Stimulated activated CD4-positive, alpha-beta T cell treated with anti-CD3 and anti-CD28 coated beads, Interleukin-4, amount 100 ng/mL, for 4 hours (primary cell): ENCODE measurements at places on chromosomes 5 and 9.

DNA sequence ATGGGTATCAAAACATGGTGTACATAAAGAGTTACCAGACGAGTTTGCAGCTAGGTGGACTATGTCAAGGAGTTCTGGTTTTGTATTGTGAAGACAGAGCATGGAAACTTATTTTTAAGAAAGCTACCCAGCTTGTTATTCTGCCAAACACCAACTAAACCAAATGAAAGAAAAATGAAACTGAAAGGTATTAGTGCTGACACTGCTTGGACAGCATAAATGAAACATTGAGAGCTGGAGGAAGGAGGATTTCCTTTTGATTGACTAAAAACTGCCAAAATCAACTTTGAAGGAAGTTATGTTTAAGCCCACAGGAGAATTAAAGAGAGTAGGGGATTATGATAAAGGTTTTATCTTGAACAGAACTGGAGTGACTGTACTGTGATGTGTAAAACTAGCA, 766.2 kb downstream of the PTPRD start:
- DNase-seq, result no peak

GRCh38 chr5:91144491-91145332, 238.4 kb downstream of the ARRDC3 start:
- DNase-seq, result no peak

DNA sequence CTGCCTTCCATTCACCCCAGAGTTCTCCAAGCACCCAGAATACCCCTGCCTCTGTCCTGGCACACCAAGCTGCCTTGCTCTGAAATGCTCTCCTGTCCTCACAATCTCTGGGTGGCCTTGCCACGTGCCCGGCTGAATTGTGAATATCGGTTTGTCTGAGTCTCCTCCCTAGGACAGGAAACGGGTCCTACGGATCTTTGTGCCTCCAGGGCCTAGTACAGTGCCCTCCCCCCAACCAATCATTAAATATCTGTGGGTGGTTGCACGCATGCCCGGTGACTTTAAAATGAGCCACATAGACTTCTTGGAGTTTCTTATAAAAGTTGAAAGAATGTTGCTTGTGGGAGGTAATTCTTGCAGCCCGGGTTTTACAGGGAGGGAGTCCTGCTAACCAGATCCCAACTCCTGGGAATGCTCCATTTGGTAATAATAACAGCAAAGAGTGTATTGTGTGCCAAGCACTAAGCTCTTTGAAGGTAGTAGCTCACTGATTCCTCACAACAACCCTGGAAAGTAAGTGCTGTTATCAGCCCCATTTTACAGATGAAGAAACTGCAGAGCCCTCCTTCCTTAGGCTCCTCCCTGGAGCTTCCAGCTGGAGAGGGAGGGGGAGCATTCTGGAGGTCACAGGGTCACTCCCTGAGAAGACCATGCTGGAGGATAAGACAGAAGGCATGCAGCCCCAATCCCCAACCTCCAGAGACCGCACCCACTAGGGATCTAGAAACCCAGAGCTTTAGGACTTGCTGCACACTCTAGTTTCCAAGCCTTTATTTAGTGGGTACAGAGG, 23.4 kb downstream of the URM1 start:
- no peak for DNase-seq

GRCh38 chr5:81879936-81880335, 91.9 kb upstream of the ATG10 start:
- no peak for DNase-seq

GRCh38 chr5:55303238-55303690, 4.2 kb downstream of the DHX29 start:
- DNase-seq, result no peak

DNA sequence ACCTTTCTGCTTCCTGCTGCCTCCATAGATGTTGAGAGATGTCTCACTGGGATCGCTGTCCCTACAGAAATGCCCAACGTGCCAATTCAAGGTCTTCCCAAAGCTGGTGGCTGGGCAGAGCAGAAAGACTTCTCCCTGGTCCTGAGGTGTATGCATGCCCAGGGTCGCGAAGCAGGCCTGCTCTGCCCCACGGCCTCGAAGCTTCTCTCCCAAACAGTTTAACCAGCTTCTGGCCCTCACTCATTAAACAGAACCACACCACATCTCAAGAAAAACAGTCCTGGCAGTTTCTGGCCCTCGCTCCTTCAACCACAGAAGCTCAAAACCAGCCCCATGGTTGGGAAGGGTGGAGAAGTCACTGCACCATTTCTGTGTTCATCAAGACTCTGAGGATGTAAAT, 14.7 kb upstream of the SMIM32 start:
- DNase-seq, result no peak

DNA sequence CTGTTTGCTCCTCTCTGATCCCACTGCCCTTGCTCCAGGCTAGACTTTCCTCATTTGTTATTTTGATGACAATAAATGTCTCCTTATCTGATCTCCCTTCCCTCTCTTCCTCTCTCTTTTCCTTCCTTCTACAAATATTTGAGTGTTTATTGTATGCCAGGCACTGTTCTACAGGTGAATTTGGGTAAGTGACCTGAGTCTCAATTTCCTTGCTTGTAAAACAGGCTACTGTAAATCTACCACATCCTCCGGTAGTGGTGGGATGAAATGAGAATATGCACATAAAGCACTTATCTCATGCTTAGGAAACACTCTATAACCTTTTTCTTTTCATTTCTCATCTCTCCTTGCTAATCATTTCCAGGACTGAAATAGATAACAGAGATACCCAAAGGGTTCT, 86.4 kb downstream of the HMHB1 start:
- no peak for DNase-seq

GRCh38 chr5:59460368-59461153, 433.0 kb downstream of the PDE4D start:
- DNase-seq, result no peak

DNA sequence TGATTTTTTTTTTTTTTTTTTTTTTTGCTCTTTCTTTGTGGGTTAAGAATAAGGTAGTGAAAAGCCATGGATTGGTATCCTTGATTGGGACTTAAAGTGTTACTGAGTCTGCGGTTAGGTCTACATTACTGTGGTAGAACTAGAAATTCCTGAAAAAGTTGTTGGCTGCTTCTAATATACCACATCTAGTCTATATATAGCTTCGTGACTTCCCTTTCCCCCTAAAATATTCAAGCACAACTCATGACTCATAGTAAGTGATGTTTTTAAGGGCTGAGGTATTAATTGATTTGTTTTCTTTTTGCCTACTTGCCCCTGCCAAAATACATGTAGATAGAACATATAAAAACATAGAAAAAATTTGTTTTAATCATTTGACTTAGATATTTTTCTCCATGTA, 247.6 kb downstream of the TMEM232 start:
- DNase-seq, result no peak

- DNase-seq, result no peak
Measured at GRCh38 chr5:135491552-135492318, 39.6 kb upstream of the TIFAB start.

- DNase-seq, result no peak
Measured at GRCh38 chr5:116372931-116373597, 201.6 kb downstream of the SEMA6A start.

DNA sequence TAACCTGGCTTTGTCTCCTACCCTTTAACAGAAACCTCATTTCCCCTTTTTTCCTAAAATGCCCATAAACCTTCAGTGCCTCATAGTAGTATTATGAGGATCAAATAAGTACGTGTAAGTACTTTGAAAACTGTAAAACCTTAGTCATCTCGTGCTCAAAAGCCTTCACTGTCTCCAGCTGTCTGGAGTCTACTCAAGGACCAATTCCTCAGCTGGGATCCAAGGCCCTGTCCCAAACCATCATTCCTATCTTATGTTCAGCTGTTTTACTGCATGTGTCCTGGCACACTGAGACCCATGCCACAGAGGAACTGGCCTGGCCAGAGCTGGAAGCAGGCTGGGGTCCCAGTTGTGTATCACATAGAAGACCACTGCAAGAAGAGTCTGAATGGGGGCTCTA, 15.9 kb downstream of the ADAMTSL1 start:
- DNase-seq, result no peak

DNA sequence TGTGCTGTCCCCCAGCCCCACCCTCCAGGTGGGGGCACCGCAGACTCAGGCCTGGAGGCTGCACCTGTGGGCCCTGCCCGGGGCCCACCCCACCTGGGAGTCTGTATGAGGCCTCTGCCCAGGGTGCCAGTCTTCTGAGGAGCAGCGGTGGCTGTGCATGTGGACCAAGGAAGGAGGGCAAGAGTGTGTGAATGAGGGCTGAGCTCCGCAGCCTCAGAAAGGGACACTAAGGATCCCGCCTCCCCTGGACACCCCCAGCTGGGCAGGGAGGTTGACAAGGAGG, 19.1 kb downstream of the FGD3 start:
- no peak for DNase-seq

- DNase-seq, result no peak
Measured at GRCh38 chr9:18638371-18639249, 164.7 kb downstream of the ADAMTSL1 start.

DNA sequence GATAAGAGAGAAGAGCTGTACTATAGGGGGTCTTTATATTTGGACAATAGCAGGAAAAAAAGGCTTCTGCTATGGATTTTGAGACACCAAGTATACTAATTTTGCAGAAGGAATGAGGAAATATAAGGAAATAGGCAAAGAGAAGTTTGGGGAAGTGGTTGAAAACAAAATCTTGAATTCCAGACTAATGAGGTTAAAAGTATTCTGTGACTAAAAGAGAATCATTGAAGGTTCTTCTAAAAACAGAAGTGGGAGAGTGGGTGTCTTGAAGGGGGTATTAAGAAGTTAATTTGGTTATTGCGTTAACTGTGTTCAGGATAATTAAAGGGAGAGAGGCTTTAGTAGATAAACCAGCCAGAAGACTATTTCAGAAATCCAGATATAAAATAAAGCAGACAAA, 148.7 kb downstream of the RFK start:
- DNase-seq, result no peak

DNA sequence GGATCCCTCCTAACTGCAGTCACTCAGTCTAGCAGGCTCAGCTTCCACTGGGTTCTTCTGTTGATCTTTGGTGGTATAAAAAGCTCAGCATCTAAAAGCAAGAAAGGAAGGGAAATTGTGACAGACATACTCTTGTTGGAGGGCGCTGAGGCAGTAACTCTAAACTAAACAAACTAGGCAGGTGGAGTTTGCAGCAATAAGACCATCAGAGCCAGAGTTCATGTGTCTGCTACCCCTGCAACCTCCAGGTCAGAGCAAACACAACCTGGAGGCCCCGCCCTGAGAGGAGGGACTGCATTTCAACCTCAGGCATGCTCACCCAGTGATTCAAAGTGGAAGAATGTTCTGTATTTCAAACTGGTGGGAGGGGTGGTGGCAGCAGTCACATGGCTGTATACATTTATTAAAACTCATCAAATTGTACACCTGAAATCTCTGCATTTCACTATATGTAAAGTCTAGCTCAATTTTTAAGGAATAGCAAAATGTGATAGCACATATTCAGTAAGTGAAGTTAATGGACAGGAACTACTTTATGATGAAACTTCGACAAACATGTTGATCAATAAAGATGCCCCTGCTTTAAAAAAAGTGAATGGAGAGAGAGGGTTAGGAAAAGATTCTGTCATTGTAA, 7.1 kb downstream of the ACTL7A start:
- no peak for DNase-seq

- DNase-seq, result no peak
Measured at GRCh38 chr9:2764353-2764752, 47.0 kb downstream of the KCNV2 start.

DNA sequence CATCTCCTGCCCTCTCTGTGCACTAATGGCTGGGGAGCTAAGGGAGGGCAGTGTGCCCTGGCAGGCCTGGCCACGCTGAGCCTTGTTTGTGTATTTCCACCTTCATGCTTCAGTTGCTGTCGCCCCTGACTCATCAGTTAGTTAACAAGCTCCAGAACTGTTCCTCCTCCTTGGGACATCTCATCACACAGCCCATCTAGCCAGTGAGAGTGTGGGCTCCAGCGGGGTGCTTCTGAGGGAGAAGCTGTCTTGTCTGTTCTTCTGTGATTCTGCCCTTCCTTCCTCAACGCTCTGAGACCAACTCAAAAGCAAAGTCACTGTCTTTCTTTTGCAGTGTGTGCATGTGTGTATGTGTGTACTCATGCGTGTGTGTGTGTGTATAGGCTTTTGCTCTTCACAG, 58.3 kb upstream of the CPEB4 start:
- DNase-seq, result no peak

GRCh38 chr9:27929841-27930240, 356.6 kb upstream of the C9orf72 start:
- DNase-seq, result no peak

DNA sequence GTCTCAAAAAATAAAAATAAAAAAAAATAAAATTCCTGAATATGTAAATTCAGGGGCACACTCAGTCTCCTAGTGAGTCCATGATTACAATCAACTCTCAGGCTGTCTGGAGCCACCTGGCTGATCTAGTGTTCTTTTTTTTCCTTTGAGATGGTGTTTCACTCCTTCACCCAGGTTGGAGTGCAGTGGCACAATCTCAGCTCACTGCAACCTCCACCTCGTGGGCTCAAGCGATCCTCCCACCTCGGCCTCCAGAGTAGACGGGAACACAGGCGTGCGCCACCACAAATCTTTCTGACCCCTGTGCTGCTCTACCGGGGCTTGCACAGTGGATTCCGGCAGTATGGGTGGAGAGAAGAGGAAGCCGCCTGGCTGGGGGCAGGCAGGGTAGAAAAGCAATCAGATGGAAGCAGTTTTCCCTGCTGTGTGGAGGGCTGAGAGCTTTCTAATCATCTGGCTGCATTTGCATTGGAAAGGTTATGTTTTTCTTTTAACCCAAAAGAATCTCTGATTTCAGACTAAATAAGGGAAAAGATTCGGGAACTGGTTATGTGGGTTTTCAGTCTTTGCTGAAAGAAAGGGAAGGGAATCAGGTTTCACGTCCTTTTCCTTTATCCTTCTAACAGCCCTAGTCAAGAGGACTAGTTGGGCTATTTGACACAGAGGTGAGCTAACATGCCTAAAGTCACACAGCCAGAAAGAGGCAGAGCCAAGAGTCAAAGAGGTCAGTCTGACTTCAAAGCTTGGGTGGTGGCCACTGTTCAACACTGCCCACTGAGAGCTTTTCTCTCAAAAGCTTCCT, 26.3 kb upstream of the CORO2A start:
- DNase-seq, result no peak

DNA sequence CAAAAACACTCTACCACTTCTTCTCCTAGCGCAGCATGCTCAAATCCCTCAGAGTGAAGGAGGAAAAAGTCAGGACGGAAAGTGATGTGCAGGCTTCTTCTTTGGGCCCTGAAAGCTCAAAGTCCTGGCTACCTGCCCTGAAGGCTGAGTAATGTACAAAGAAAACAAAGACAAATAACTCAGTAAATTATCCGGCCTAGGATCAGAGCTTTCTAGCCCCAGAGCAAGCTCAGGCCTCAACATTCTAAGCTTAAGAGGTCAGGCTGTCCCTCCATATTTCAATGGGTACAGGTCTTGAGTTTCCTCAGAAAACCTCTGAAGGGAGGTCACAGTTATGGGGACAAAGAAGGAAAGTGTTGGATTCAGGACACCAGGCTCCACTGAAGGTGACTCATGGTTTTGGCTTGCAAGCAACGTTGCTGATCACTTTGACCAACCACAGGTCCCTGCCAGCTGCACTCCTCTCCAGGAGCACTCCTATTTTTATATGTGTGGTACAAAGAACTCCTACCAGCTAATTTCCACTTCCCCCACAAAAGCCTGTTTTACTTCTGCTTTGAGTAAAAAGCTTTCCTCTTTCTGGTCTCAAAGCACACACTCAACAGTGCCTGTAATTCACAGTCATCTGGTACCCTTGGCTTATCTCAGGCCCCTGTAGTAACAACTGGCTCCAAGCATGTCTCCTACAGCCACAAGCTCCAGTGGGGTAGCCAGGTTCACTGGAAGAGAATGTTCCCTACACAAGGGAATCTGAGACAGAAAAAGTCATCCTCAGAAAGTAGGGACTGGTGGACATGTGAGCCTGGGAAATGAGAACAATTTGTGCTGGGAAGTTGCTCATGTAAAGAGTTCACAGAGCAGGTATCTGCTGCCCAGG, 115.7 kb downstream of the UGCG start:
- no peak for DNase-seq
